ENCODE measurements at places on chromosomes 6 and 20.

DNA sequence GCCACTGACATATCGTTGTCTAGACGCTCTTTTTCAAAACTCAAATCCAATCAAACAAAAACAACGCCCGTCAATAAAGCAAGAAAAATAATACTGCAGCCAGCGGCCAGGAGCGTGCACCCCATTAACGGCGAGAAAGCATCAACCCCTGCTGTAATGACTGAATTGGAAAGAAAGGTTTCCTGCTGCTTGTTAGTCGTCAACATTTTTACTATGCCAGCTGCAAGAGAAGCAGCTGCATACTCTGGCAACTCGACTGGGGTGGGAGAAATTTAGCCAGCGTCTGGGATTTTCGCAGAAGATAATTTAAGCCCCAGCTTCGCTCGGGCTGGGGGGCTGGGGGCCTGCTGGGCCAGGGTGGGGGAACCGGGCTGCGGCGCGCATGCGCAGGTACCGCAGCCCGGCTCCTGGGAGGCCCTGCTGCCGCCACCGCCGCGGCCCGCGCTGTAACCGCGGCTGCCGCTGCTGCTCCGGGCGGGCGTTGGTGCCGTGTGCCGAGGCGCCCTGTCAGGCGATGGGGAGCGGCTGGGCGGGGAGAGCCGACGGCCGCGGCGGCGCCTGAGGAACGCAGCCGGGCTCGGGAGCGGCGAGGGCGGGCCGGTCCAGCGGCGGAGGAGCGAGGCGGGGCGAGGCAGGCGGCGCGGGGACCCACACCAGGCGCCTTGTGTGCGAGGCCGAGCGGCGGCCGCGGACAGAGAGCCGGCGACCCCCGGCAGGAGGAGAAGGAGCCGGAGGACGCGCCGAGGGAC is 732 bp upstream of the STXBP5 start:
- DNase-seq, result peak; percentile 68

- no peak for DNase-seq
Observed at GRCh38 chr20:42968746-42969145, 221.0 kb downstream of the PTPRT start.

GRCh38 chr6:154661768-154662167 is 71.4 kb upstream of the SCAF8 start:
- DNase-seq, result no peak

- DNase-seq, result no peak
Observed at GRCh38 chr6:118752803-118753202, 101.4 kb upstream of the CEP85L start.

GRCh38 chr20:17663040-17663399 is 19.0 kb downstream of the RRBP1 start:
- no peak for DNase-seq

- no peak for DNase-seq
Observed at GRCh38 chr6:158567152-158567551, 7.3 kb downstream of the TMEM181 start.

- no peak for DNase-seq
Observed at GRCh38 chr6:131758920-131759319, 48.1 kb upstream of the CTAGE9 start.

GRCh38 chr6:108108374-108108773 is 33.8 kb upstream of the OSTM1 start:
- no peak for DNase-seq

GRCh38 chr6:36682328-36683144 is 4.0 kb downstream of the CDKN1A start:
- DNase-seq, result peak; percentile 73

DNA sequence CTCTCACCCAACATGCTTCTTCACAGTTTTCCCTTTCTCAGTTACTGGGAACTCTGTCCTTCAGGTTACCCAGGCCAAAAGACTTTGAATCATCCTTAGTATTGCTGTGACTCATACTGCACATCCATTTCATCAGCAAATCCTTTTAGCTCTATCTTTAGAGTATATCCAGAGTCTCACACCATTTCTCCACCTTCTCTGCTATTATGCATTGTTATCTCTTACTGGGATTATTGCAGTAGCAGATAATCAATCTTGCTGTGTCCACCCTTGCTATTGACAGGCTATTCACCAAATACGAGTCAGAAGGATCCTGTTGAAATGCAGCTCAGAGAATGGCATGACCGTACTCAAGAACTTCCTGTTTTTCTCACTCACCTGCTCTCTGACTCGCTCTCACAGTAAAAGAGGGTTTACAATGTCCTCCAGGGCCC is 57.3 kb downstream of the BCKDHB start:
- peak; percentile 6 for DNase-seq

GRCh38 chr20:35305682-35306556 is 13.7 kb upstream of the FAM83C start:
- DNase-seq, result peak; percentile 100

DNA sequence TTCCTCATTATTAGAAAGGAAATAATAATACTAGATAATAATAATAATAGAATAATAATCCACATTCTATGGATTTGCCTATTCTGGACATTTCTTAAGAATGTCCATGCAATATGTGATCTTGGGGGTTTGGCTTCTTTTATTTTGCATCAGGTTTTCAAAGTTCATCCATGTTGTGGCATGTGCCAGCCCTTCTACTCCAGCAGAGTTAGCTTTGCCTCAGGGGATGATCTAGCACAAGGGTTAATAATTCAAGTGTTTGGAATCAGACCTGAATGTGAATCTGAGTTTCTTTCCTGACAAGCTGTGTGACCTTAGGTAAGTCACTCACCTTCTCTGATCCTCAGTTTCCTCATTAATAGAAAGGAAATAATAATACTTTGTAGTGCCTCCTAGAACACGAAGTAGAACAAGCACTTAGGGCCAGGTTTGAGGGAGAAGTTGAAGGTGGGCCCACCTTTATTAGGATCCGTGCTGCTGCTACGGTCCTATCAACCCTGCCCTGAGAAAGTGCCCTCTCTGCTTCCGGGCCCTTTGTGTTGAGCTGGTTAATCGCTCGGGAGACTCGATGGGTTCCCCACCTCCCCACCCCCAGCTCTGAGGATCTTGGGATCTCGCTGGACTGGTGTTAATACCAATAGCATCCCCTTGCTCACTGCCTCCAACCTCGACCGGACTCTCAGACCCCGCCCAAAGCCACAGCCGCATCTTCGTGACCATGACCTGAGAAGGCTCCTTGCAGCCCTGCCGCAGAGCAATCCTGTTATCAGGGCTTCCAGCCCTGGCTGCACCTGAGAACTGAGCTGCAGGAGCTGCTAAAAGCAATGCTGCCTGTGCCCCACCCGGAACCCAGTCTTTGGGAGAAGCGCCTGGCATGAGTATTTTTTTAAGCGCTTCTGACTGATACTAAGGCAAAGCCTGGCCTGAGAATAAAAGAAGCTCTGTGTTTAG is 26.9 kb downstream of the RBM38 start:
- DNase-seq, result no peak
